Peyer's patch (tissue), 4 donors: ENCODE measurements at places on chromosomes 4 and X. TPM values are rescaled to one million over a fixed set of nuclear protein-coding genes. Genes with fewer than 3 reads are reported as not detected.
A peak's percentile ranks its signal among the peaks of the same experiment; 100 is the strongest.

Gene MYOZ2
- not detected for total RNA-seq

DNA sequence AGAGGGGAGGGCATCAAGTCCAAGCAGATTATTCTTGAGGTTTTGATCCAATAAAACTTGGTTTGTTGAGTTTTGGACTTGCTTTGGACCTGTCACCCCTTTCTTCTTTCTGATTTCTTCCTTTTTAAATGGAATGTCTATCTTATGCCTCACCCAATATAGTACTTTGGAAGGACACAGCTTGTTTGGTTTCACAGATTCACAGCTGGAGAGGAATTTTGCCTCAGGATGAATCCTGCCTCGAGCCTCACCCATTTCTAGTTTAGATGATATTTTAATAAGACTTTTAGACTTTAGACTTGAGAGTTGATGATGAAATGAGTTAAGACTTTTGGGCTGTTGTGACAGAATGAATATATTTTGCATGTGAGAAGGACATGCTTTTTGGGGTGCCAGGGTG lies 136.9 kb upstream of the PDE5A start:
- H3K27ac ChIP-seq = no peak overlapping the region
- H3K27me3 ChIP-seq = no peaks in the 10 kb centered on the region
- no peak overlapping the region for H3K4me3 ChIP-seq
- H3K4me1 ChIP-seq = no peaks in the 10 kb centered on the region

Gene SLC10A6
- total RNA-seq = not detected

Gene TMPRSS11F
- total RNA-seq = not detected

Gene ARR3
- total RNA-seq = not detected

DNA sequence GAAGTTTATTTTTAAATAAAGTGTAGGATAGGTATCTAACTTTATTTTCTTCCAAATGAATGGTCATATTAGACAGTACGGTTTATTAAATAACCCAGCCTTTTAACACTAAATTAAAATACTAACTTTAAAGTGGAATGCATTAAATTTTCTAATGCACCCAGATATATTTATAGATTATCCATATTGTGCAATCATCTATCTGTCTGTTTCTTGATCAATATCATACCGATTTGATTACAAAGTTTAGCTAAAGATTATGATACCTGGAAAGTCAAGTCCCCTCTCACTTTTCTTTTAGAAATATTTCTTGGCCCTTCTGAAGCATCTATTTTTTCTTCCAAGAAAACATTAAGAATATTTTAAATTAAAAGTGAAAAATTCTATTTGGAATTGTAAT lies 124.3 kb upstream of the PDE5A start:
- no peaks in the 10 kb centered on the region for H3K27me3 ChIP-seq
- no peak overlapping the region for H3K27ac ChIP-seq
- H3K4me3 ChIP-seq = no peak overlapping the region
- H3K4me1 ChIP-seq = no peaks in the 10 kb centered on the region
- no peak for DNase-seq

DNA sequence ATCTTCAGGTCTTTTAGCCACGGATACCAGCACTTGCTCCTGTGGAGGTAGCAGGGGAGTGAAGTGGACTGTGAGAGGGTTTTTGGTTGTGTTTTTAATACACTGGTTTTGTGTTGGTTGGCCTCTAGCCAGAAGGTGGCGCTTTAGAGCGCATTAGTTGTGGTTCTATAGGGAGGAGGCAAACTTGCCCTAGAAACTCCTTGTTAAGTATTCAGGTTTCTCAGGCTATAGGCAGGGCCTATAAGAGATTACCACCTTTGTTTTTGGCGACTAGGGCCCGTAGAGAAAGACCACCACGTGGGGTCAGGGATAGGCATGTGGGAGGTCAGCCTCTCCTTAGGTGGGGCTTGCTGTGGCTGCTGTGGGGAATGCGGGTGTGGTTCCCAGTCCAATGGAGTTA lies 221.6 kb upstream of the SPANXN4 start:
- H3K4me3 ChIP-seq = no peak overlapping the region
- H3K27me3 ChIP-seq = no peaks in the 10 kb centered on the region
- no peaks in the 10 kb centered on the region for H3K4me1 ChIP-seq
- H3K27ac ChIP-seq = no peak overlapping the region

DNA sequence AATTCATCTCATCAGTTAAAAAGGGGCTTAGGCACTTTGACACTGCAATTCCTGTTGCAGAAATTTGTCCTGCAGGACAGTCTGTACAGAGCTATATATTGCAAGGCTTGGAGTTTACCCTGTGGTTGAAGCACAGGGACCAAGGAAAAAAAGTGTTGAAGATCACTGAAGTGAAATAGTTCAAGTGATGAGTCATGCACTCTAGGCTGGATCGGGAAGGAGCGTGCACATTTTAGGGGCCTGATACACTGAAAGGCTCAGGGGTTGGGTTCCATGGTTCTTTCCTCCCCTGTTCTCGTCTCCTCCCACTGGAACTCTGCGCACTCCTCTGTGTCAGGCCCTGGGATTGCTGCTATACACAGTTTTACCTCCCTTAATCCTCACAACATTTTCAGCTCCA lies 104.9 kb upstream of the ARMCX2 start:
- no peaks in the 10 kb centered on the region for H3K36me3 ChIP-seq
- H3K27ac ChIP-seq = no peak overlapping the region
- no peaks in the 10 kb centered on the region for H3K4me1 ChIP-seq
- no peak for DNase-seq
- no peaks in the 10 kb centered on the region for H3K27me3 ChIP-seq
- no peak overlapping the region for H3K4me3 ChIP-seq

DNA sequence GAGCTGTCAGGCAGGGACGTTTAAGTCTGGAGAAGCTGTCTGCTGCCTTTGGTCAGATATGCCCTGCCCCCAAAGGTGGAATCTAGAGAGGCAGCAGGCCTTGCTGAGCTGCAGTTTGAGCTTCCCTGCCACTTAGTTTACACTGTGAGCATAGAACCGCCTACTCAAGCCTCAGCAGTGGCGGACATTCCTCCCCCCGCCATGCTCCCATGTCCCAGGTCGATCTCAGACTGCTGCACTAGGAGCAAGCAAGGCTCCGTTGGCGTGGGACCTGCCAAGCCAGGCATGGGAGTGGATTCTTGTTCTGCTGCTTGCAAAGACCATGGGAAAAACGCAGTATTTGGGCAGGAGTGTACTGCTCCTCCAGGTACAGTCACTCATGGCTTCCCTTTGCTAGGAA lies 24.3 kb downstream of the PLK4 start:
- no peaks in the 10 kb centered on the region for H3K36me3 ChIP-seq
- no peaks in the 10 kb centered on the region for H3K27me3 ChIP-seq
- H3K4me1 ChIP-seq = no peaks in the 10 kb centered on the region
- H3K4me3 ChIP-seq = no peak overlapping the region
- H3K27ac ChIP-seq = no peak overlapping the region

DNA sequence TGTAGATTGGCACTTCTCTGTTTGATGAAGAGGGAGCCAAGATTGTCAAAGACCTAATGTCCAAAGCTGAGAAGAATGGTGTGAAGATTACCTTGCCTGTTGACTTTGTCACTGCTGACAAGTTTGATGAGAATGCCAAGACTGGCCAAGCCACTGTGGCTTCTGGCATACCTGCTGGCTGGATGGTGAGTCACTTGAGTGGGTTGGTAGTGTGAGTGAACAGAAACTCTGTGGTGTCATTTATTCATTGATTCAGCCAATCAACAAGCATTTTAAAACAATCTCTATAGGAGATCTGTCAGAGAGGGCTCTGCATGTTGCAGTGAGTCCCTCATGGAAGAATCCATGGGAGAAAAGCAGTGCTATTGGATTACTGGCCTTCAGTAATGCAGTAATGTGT lies 16.3 kb downstream of the TAF9B start:
- H3K4me1 ChIP-seq = no peaks in the 10 kb centered on the region
- H3K27me3 ChIP-seq = no peaks in the 10 kb centered on the region
- H3K27ac ChIP-seq = no peak overlapping the region
- no peak overlapping the region for H3K4me3 ChIP-seq

DNA sequence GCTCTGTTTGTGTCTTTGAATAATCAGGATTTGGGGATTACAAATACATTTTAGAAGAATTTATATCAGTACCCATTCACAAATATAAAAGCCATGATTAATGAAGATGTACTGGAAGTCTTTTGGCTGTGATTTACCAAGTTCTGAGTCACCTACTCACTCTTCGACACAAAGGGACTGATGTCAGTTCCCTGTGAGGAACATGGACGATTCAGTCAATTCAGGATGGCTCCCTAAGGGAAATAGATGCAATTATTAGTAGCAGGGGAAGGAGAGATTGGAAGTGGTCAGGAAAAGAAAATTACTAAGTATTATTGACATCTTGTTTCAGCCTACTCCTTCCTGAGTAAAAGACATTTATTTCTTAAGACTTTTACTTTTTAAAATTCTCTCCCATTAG lies 550.7 kb upstream of the SLIT2 start:
- H3K4me1 ChIP-seq = no peaks in the 10 kb centered on the region
- no peak for DNase-seq
- H3K27ac ChIP-seq = no peak overlapping the region
- no peaks in the 10 kb centered on the region for H3K27me3 ChIP-seq

DNA sequence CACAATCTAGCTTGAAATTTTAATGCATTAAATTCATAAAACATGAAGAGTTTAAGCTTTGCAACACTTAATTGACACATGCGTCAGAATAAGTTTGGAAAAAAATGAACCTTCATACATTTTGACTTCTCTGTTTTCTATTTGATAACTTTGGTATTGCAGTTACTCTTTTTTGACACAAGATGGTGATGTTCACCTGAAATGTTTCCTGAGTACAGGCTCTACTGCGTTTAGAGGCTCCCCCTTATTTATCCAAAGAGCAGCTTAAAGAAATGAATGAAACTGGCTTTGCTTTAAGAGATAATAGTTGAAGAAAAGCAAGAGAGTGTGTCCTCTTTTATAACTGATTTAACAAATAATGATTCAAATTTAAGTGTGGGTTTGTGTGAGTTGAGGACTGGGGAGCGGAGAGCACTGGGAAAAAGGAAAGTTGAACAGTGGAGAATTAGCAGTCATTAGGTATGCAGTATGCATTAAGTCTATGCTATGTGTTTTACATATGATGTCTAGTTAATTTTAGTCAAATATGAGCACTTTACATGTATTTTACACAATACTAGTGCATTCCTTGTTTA lies 180.6 kb upstream of the NUDT6 start:
- H3K36me3 ChIP-seq = no peaks in the 10 kb centered on the region
- no peak overlapping the region for H3K4me3 ChIP-seq
- no peak for DNase-seq
- H3K4me1 ChIP-seq = no peaks in the 10 kb centered on the region
- no peak overlapping the region for H3K27ac ChIP-seq

DNA sequence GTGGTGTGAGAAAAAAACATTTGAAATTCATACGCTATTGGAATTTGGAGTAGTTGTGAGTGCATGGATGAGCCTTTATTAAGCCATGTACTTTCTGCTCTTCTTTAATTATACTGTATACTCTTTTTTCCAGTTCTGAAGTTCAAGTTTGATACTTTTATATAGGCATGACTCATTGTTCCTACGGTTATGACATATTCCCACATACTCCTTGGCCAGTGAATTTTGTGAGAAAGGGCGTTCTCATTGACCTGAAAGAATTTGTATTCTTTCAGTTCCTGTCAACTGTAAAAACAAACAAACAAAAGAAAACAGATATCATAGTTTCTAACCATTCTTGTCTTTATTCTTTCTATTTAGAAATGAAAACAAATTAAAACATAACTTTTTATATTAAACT lies 407.3 kb downstream of the MAPK10 start:
- no peaks in the 10 kb centered on the region for H3K27me3 ChIP-seq
- H3K27ac ChIP-seq = no peak overlapping the region
- DNase-seq = no peak
- H3K36me3 ChIP-seq = no peaks in the 10 kb centered on the region
- H3K4me3 ChIP-seq = no peak overlapping the region

GRCh38 chr4:48290146-48290772 lies 20.6 kb upstream of the TEC start:
- no peaks in the 10 kb centered on the region for H3K4me1 ChIP-seq
- H3K27me3 ChIP-seq = no peaks in the 10 kb centered on the region
- H3K27ac ChIP-seq = no peak overlapping the region
- no peaks in the 10 kb centered on the region for H3K36me3 ChIP-seq
- H3K4me3 ChIP-seq = no peak overlapping the region

- no peak overlapping the region for H3K4me3 ChIP-seq
- peaks cover 44% of the 10 kb centered on the region for H3K36me3 ChIP-seq
- peaks cover 5% of the 10 kb centered on the region for H3K4me1 ChIP-seq
- no peaks in the 10 kb centered on the region for H3K27me3 ChIP-seq
- DNase-seq = no peak
- no peak overlapping the region for H3K27ac ChIP-seq
These were observed 2.5 kb downstream of the OCIAD2 start for GRCh38 chr4:48904101-48904500.

Gene CTAG2
- total RNA-seq = not detected

- H3K36me3 ChIP-seq = no peaks in the 10 kb centered on the region
- DNase-seq = no peak
- H3K4me3 ChIP-seq = no peak overlapping the region
- no peaks in the 10 kb centered on the region for H3K4me1 ChIP-seq
- H3K27me3 ChIP-seq = no peaks in the 10 kb centered on the region
- H3K27ac ChIP-seq = no peak overlapping the region
These were observed 32.9 kb downstream of the CCKAR start for GRCh38 chr4:26457412-26457811.

Gene ATP2B3
- total RNA-seq = not detected

- DNase-seq = peak; percentile 82
- no peak overlapping the region for H3K4me3 ChIP-seq
- no peaks in the 10 kb centered on the region for H3K36me3 ChIP-seq
- no peaks in the 10 kb centered on the region for H3K4me1 ChIP-seq
- no peak overlapping the region for H3K27ac ChIP-seq
These were observed 3.8 kb upstream of the GUCY2F start for GRCh38 chrX:109485470-109486340.

DNA sequence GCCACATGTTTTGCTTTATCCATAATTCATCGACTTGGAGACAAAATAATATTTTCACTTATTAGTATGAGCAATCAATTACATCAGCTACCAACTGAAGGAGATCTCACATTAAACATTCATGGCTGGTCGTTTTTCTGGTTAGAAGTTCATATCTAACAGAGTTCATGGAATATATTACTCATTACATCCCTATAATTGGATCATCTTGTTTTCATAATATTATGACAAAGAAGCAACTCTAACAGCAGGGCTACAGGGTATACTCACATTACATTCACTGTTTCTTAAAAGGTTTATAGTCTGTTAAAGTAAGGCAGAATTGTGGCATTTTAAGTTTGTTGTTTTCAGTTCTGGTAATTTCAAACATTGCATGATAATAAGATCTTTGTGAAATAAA lies 33.0 kb downstream of the GSTCD start:
- DNase-seq = no peak
- no peaks in the 10 kb centered on the region for H3K36me3 ChIP-seq
- H3K27ac ChIP-seq = no peak overlapping the region
- no peaks in the 10 kb centered on the region for H3K27me3 ChIP-seq
